ENCODE measurements at places on chromosomes 7 and 10.

DNA sequence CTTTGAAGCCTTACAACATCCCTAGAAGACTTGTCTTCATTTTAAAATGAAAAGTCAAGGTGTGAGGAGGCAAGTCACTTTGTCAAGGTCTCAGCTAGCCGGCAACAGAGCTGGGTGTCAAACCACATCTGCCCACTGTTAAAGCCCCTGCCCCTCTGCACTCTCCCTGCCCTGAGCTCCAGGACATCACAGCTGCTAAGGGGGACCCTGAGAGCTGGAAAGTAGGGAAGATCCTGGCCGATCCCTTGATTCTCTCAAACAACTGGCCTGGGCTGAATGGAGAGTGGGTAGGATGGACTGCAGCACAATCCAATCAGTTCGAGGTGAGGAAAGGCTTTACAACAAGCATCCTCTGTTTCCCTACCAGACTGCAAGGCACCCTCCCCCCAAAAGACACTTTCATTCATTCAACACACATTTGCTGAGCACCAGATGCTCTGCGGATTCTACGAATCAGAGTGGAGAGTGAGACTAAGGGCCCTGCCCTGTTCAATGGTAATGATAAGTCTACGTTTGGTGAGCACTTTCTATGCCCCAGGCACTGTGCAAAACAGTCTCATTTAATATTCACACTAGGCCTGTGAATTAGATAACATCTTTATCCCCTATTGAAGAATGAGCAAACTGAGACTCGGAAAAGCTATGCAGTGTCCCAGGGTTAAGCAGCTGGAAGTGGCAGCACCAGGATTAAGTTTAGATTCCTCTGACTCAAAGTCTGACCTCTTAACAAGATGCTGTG is 148.1 kb downstream of the HERPUD2 start:
- no peak for DNase-seq

DNA sequence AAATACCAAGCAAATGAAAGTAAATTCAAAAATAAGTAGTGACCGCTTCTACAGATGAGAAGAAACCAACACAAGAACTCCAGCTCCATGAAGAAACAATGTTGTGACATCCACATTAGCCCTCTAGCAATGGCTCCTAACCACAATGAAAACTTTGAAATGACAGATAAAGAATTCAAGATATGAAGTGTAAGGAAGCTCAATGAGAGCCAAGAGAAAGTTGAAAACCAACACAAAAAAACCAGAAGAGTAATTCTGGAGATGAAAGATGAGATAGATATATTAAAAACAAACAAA is 68.2 kb upstream of the DDC start:
- DNase-seq: no peak

DNA sequence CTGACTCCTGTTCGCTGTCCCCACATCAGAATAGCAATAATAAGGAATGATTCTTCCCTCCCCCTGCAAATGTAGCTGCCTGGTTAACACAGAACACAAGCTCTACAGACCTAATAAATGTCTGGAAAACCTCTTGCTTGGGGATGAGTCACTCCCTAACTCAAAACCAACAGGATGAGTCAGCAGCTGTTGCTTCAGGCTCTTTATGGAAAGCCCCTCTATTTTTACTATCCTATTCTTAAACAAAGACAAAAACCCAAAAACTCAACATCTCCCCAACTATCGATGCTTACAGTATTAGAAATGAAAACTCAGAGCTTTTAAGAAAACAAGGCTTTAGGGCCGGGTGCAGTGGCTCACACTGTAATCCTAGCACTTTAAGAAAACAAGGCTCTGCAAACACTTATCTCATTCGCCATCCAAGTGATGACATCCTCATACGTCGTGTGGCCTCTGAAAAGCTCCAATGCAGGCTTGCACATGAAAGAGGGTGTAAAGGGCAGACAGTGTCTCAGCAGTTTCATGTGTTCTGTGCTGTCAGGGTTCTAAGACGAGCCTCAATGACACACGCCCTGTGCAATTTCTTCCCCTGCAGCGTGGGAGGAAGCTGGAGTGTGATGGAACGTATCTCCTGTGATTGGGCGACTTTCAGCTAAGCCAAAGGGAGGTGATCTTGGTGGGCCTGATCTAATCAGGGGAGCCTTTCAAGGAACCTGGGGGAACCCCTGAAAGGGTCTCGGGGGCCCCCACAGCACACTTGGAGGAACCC is 70.1 kb downstream of the AMZ1 start:
- DNase-seq: peak; percentile 97

DNA sequence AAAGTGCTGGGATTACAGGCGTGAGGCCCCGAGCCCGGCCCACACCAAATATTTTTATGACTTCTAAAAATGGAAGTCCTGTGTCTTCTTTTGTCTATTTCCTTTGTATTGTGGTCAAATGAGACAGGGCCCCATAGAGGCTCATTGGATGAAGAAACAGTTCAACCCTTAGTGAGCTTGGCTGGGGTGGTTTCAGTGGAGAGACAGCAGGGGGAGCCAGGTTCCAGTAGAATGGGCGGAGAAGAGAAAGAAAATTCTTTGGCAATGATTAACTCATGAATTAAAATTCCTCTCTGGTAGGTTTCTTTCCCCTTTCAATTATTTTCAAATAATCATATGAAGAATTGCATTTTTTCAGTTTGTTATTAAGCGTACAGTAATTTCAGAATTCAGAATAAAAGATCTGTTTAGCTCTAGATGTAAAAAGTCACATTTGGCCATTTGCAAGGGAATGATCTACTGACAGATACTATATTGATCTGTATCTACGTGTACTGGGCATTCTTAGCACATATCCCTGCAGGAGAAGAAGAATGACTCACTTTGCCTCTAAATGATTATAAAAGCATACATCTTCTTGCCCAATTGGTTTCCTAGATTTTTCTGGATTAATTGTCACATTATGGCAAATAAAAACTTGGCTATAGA is 43.2 kb downstream of the PNLIPRP3 start:
- DNase-seq: peak; percentile 15

GRCh38 chr10:130300608-130301020 is 164.4 kb downstream of the GLRX3 start:
- no peak for DNase-seq

DNA sequence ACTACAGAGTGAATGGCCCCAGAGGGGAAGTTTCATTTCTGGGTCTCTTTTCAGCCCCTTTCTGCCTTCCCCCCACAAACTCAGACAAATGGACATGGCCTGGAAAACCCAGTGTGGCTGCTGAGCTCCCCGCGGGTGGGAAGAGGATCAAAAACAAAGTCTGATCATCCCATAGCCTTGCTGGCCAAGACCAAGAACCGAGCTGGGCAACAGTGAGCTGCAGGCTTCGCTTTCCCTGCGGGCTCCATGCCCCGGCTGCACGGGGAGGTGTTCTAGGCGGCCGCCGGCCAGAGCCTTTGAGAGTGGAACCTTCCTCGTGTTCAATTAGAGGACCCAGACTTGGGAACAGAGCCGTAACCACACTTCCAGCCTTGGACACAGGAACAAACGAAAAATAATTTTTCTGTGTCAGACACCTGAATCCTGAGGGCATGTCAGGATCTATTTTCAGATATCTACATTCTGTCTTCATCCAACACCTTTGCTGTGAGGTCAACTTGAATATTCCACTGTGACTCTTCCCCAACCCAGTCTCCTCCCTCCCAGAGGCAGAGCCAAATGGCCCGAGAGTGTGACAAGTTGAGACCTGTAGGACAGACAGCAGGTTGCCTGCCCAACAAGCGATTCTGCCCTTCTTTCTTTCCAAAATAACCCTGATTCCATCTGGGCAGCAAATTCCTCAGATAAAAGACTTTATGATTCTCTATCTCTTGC is 26.0 kb downstream of the WDR86 start:
- no peak for DNase-seq

GRCh38 chr10:71729161-71729636 is 9.6 kb upstream of the C10orf105 start:
- DNase-seq: peak; percentile 75

DNA sequence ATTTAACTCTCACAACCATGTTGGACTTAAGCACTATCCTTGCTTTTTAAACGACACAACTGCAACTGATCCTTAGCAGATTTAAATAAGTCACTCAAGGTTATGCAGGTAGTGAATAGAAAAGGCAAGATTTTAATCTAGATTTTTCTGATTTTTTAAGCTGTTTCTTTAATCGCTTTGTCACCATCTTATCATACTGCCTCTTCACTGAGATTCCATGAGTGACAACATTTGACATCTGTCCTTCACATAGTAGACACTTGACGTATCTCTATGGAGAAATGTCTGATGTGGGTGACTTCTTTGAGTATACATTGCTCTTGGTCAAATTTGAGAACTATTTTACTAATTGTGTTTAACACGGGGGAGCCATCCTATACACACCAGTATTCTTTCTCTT is 839.7 kb downstream of the GATA3 start:
- DNase-seq: no peak

DNA sequence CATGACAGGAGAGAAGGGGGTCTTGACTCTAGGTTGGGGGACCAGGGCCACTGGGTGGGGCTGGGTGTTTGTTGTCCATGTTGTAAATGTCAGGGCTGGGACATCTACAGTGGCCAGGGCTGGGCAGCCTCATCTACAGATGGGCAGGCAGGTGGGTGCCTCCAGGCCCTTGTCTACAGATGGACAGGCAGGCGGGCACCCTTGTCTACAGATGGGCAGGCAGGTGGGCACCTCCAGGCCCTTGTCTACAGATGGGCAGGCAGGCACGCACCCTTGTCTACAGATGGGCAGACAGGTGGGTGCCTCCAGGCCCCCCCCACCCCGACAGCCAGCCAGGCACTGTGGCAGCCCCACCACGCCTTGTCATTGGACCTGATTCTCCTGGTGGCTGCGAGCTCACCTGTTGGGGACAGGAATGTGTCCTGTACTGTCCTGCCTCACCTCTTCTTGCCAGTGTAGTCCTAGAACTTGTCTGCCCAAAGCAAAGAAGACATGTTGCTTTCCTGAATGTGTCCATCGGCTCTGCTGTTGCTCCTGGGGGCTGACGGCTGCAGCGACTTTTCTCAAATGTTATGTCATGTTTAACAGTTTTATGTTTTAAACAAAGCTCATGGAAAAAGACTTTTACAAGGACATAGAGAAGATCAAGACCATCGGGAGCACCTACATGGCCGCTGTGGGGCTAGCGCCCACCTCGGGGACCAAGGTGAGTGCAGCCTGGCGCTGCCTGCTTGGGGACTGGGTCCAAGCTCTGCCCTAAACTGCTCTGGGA is 129.9 kb downstream of the ADCY1 start:
- DNase-seq: no peak

DNA sequence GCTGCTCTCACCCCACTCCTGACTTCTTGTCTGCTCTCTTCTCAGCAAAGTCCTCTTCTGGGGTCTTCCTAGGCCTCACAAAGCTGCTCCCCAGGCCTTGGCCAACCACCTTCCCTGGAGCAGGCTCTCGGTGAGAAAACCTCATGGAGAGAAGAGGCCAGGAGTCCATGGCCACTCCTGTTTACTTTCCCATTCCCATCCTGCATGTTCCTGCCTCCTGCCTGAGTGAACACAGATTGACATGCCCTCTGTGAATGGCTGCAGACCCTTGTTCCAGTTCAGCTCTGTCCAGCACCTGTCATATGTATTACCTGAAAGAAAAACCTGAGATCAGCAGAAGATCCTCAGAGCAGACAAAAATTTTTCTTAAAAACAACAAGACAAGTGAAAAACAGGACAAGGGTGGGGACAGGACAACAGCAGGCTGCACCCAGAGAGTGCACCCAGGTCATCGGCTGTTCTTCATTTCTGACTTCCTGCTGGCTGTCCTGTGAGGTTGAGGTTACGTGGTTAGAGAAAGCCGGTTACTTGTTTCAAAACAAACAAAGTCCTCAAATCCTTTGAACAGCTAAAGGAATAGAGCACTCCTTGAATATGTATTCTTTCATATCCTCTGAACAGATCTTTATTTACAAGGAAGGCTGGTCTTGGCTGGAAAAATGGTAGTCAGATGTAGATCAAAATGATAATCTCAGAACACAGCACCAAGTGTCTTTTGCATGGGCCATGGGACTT is 34.0 kb upstream of the DLD start:
- DNase-seq: no peak

GRCh38 chr7:150389532-150389816 is 10.3 kb downstream of the ZNF775 start:
- no peak for DNase-seq

GRCh38 chr7:123437447-123437995 is 96.9 kb downstream of the IQUB start:
- no peak for DNase-seq

DNA sequence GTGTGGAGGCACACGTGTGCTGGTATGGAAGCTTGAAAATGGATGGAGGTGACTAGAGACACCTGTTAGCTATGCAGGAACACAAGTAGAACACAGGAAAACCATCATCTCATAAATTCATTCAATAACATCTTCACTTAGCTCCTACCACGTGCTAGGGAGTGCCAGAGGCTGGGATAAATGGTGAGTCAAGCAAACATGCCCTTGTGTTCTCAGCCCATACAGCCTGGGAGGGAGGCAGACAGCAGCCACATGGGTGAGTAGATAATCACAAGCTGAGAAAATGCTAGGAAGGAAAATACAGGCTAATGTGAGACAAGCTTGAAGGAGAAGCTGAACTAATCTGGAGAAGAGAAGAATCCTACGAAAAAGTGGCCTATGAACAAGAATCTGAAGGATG is 468.0 kb upstream of the ZMIZ1 start:
- DNase-seq: no peak

GRCh38 chr10:35705051-35705450 is 63.0 kb upstream of the FZD8 start:
- no peak for DNase-seq

DNA sequence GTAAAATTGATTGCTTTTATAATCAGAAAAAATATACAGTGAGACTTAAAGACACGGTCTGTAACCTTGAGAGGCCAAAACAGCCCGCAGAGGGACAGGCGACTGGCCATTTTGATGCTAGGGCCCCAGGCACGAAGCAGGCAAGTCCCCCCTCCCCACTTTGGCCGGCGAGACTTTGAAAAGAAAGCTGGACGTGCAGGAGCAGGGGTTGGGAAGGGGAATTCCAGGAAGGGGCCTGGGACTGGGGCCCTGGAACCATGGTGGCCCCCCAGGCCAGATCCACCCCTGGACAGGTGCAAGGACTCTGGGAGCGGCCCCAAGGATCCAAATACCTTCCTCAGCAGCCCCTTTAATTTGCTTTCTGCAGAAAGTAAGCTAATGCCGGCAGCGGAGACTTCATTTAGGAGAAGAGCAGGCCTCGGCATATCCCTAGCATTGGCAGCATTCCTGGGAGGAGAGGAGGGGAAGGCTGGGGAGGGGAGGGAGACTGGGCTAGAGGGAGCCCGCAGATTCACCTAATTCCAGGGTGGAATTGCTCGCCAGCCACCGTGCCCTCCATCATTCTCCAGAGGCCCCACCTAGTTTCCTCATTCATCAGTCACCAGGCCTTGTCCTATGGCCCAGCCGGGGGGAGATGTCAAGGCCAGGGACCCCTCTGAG is 24.9 kb upstream of the TNRC18 start:
- no peak for DNase-seq

GRCh38 chr10:1395025-1395480 is 338.9 kb downstream of the WDR37 start:
- no peak for DNase-seq

GRCh38 chr7:35624299-35625186 is 70.4 kb downstream of the HERPUD2 start:
- DNase-seq: peak; percentile 57

- no peak for DNase-seq
Measured at GRCh38 chr7:25408012-25408687, 179.9 kb upstream of the NPVF start.

All from HTR-8/SVneo (cell line).